Head of caudate nucleus (tissue), 42 donors: ENCODE measurements at places on chromosomes 16 and 17.
A peak's percentile ranks its signal among the peaks of the same experiment; 100 is the strongest.

DNA sequence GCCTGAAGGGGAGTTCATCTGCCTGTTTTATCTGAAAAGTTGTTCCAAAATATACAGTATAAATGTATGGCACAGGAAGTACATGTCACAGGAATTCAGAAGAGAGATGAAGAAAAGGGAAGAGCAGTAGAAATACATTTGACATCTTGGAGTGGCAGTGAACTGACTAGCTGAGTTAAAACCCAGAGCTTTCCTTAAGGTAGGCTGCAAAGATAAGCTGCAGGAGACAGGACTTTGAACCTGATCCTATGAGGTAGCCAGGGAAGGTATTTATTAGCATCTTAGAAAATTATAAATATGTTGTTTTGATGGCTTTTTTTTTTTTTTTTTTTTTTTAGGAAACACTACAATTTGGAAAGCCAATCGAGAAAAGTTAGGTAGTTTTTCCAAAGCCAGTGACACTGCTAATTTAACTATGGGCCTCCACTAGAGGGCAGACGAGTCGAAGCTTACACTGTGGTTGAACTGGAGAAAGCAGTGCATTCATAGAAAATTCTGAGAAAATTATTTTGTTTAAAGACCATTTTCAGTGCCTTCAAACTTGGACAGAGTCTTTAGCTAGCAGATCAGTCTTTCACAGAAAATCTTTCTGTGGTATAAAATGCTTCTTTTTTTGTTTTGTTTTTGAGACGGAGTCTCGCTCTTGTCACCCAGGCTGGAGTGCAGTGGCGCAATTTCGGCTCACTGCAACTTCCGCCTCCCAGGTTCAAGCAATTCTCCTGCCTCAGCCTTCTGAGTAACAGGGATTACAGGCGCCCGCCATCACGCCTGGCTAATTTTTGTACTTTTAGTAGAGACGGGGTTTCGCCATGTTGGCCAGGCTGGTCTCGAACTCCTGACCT, 122.3 kb downstream of the SSH2 start:
- DNase-seq = peak; percentile 72

GRCh38 chr17:72717676-72718075, 374.8 kb downstream of the SLC39A11 start:
- no peak for DNase-seq

DNA sequence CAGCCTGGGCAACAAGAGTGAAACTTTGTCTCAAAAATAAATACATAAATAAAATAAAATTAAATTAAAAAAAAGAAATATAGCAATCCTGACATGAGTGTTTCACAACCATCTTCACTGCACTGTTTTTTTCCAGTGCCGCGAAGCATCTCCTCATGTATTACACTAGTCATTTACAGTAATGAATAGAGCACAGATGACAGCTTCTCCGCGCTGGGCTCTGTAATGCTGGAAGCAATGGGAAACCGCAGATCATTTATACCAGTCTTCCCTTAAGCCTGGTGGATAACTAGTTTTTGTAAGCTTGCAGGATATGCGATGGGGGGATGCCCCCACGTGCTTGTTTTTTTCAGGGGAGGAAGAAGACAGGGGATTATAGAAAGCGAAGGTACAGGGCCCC, 86.9 kb downstream of the MYH13 start:
- no peak for DNase-seq

DNA sequence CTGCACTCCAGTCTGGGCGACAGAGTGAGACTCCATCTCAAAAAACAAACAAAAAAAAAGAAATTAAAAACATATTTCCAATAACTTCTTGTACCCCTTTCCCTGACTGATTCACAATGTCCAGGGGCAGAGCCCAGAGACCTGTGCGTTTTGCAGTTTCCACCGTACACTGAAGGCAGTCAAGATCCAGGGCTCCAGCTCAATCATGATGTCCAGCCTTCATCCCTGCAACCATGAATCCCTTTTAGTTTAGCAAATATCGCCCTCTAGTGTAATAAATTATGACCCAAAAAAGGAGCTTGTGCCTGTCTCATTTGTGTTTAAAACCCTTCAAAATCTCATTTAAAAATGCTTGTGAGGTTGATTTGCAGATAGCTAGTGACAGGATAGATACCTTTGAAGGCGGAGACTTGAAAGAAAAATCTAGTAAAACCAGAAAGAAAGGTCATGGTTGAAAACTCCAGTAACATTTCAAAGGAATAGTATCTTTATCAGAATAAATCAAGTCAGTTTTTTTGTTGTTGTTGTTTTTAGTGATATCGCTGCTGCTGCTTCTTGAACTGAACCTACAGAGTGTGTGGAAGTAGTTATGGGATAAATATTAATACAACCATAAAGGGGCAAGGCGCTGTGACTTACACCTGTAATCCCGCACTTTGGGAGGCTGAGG, 3.7 kb upstream of the ERN1 start:
- peak; percentile 63 for DNase-seq

DNA sequence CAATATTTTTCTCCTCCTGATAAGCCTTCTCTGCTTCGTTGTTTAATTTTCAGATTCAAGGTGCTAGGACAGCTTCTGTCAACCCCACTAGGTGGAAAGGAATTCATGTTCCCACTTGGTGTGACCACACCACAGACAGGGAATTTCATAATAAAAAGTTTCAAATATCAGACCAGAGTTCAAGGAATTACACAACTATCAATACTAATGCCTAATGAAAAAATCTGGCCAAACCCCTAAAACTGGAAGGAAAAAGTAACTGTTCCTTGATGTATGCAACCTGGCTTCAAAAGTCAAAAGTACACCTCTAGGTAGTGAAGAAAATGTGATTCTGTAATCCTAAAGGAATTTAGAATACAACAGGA, 87.8 kb upstream of the CORO6 start:
- no peak for DNase-seq
